ENCODE measurements at places on chromosomes 3 and 15.

DNA sequence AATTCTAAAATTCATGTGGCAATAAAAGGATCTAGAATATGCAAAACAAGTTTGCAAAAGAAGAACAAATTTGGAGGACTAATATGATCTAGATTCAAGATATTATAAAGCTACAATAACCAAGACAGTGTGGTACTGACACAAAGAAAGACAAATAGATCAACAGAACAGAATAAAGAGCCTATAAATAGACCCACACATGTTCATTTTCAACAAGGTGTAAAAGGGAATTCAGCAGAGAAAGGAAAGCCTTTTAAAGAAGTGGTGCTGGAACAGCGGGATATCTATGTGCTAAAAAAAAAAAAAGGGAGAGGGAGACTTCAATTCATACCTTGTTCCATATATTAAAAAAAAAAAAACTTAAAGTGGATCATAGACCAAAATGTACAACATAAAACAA, 149.0 kb downstream of the WDR76 start:
- H3K4me3 ChIP-seq, result no peak overlapping the region
- no peak for DNase-seq
- peaks cover 3% of the 10 kb centered on the region for H3K4me1 ChIP-seq
- peaks cover 5% of the 10 kb centered on the region for H3K27me3 ChIP-seq
- no peaks in the 10 kb centered on the region for H3K36me3 ChIP-seq

- no peak overlapping the region for H3K27ac ChIP-seq
- H3K4me1 ChIP-seq, result no peaks in the 10 kb centered on the region
Observed at GRCh38 chr3:105527949-105528348, 161.2 kb downstream of the ALCAM start.

DNA sequence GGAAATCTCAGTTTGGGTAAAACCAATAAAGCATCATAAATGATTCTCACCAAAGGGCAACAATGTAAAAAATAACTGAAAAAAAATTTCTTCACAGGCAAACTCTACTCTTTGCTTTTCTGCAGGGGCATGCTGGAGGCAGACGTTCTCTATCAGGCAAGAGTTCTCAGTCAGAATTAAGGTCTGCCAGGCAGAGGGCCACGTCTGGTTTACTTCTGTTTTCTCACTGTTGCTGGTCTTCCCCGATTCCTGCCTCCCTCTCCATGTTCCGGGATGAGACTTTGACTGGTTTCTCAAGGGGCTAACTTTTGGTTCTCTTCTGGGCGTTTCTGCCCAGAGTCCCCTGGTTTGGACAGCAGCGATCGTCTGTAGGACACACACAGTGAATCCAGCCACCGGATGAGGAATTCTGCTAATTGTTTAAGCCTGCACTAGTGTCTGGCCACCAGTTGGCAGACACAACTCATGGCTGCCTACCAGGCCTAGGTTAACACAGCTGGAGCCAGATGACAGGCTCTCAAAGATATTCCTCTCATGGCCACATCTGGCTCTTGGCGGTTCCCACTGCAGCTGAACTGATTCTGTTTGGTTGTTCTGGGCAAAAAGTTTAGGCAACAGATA, 273.1 kb downstream of the FOXP1 start:
- H3K27me3 ChIP-seq, result no peaks in the 10 kb centered on the region
- H3K4me3 ChIP-seq, result no peak overlapping the region
- H3K36me3 ChIP-seq, result no peaks in the 10 kb centered on the region
- peak; percentile 31 for DNase-seq
- peaks cover 30% of the 10 kb centered on the region for H3K4me1 ChIP-seq

- H3K4me1 ChIP-seq, result no peaks in the 10 kb centered on the region
- no peak overlapping the region for H3K4me3 ChIP-seq
Observed at GRCh38 chr3:11480663-11481298, 162.9 kb downstream of the VGLL4 start.

DNA sequence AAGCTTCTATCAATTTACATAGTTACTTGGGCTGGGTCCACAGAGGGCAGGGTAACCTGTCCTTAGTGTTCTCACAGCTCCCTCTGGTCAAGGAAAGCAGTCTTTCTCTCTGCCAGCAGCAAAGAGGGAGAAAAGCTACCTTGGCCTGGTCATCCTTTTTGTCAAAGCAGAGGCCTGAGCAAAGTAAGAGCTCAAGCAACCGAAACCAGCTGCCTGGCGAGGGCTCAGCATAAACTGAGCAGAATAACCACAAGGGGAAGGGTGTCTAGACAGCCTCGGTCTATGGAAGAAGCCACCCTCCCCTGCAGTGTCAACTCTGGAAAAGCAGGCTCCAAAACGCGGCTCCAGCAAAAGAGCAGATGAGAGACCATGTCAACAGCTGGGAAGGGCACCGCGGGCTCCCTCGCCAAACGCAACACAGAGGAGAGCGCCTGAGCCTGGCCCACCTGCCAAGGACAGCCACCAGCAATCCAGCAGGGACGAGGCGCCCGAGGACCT, 17.4 kb downstream of the LRIG1 start:
- no peak overlapping the region for H3K4me3 ChIP-seq
- H3K27ac ChIP-seq, result no peak overlapping the region
- no peaks in the 10 kb centered on the region for H3K36me3 ChIP-seq
- peaks cover 33% of the 10 kb centered on the region for H3K4me1 ChIP-seq
- DNase-seq, result no peak
- H3K27me3 ChIP-seq, result no peaks in the 10 kb centered on the region

GRCh38 chr3:42872718-42873117, 3.0 kb downstream of the CYP8B1 start:
- DNase-seq, result no peak
- no peak overlapping the region for H3K4me3 ChIP-seq
- no peaks in the 10 kb centered on the region for H3K36me3 ChIP-seq
- no peaks in the 10 kb centered on the region for H3K27me3 ChIP-seq
- no peak overlapping the region for H3K27ac ChIP-seq

DNA sequence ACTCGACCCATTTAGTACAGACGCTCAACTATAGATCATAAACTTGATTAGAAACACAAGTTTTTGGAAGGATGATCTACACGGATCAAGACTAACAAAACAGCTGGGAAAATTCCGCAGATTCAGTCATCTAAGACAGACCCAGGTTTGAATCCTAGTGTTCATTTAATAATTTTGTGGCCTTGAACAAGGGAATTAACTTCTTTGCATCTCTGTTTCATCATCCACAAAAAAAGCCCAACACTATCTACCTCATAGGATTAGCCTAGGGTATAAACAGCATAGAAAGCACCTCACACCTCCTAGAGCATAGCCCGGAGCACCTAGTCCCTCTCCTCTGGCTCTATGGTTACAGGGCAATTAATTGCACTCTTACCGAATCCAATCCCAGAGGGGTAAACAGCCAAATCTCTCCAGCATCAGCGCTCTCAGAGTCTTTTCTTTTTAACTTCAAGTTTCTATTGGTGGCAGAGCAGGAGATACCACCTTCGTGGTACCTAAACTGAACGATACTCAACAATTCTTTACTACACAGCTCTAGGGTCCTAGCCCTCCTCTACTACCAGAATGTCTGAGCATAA, 3.5 kb downstream of the TBL1XR1 start:
- DNase-seq, result no peak
- no peaks in the 10 kb centered on the region for H3K27me3 ChIP-seq
- H3K27ac ChIP-seq, result no peak overlapping the region
- H3K4me1 ChIP-seq, result peaks cover 58% of the 10 kb centered on the region
- H3K36me3 ChIP-seq, result no peaks in the 10 kb centered on the region

GRCh38 chr3:61169621-61170251, 81.5 kb downstream of the FHIT start:
- H3K4me1 ChIP-seq, result no peaks in the 10 kb centered on the region
- no peaks in the 10 kb centered on the region for H3K36me3 ChIP-seq
- H3K27ac ChIP-seq, result no peak overlapping the region
- DNase-seq, result no peak

- no peak overlapping the region for H3K27ac ChIP-seq
- DNase-seq, result no peak
- H3K4me3 ChIP-seq, result no peak overlapping the region
- no peaks in the 10 kb centered on the region for H3K4me1 ChIP-seq
Observed at GRCh38 chr3:94117729-94118128, 54.9 kb downstream of the NSUN3 start.

Measured in B cell (primary cell).